ENCODE measurements at places on chromosomes 16 and 17.

- DNase-seq = no peak
These were observed 63.0 kb downstream of the GSG1L start for GRCh38 chr16:28000314-28001169.

- no peak for DNase-seq
These were observed 52.2 kb downstream of the ZDHHC7 start for GRCh38 chr16:84959045-84959576.

DNA sequence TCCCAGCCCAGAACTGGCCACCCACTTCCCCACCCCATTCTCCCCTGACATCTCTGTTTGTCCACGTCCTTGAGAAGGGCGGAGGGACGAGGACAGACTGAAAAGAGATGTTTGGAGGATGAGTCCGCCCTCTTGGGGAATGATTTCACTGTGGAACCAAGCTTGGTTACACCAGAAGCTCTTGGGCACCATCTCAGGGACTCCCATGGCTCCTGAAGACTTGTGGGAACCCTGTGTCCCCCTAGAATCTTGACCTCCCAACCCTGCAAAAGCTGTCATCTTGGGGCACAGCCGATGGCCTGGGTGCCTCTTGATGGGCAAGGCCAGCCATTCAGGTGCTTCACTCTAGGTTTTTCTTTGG is 25.9 kb upstream of the LITAF start:
- DNase-seq = no peak

DNA sequence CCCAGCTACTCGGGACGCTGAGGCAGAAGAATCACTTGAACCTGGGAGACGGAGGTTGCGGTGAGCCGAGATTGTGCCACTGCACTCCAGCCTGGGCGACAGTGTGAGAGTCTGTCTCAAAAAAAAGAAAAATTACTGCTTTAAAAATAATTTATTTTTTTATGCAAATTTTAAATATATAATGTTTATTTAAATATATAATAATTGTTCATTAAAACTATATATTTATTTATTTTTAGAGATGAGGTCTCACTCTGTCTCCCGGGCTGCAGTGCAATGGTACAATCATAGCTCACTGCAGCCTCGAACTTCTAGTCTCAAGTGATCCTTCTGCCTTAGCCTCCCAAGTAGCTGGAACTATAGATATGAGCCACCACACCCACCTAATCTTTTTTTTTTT is 15.2 kb upstream of the DBNDD1 start:
- DNase-seq = no peak

GRCh38 chr16:88969361-88969831 is 7.6 kb downstream of the CBFA2T3 start:
- DNase-seq = no peak

DNA sequence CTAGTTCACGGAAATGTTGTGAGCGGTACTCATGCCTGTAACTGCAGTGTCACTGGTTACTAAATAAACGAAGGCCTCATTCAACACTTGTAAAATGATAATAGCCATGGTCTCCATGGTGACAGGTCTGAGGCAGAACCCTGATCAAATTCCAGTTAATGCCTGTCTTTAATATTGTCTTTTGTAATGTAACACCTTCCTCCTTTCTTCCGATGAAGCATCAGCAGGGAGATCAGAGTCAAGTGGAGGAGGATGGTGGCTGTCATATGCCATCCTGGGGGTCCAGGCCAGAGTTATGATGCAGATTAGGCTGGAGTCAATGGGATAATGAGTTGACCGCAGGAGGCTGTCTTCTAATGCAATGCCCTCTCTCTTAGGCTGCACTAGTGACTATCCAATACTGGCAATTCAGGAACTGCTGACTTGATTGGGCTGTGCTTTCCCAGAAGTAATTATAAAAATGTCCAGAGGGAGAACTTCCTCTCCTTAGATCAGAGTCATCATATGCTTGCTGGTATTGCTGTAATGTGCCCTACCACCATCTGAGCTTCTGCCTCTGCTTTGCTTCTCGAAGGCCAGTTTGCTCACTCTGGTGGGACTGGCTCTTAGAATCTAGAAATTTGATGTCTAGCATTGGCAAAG is 419.1 kb downstream of the CA10 start:
- DNase-seq = no peak

GRCh38 chr17:50511058-50511457 is 2.8 kb downstream of the MYCBPAP start:
- no peak for DNase-seq

GRCh38 chr16:77721752-77722308 is 484 bp upstream of the NUDT7 start:
- DNase-seq = no peak

DNA sequence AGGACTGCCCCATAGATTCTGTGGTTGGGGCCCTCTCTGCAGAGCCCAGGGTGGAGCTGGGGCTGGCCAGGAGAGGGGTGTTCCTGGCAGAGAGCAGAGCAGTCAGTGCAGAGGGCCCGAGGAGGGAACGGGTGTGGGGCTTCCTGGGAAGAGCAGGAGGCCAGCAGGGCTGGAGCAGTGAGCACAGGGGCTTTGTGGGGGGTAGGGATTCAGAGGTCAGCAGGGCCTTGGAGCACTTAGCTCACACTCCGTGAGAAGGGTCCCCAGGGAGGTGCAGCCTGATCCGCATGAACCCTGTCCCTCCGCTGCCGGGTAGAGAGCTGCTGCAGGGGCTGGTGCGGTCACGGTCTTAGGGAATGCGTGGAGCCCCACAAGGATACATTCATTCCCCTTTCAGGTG is 113.0 kb upstream of the CIBAR2 start:
- no peak for DNase-seq

- DNase-seq = no peak
These were observed 13.4 kb upstream of the MEIOC start for GRCh38 chr17:44642834-44643233.

- DNase-seq = peak; percentile 38
These were observed 1.0 kb downstream of the ZNRF1 start for GRCh38 chr16:74999609-75000480.

- DNase-seq = no peak
These were observed 1.0 kb downstream of the SSTR2 start for GRCh38 chr17:73165616-73166404.

DNA sequence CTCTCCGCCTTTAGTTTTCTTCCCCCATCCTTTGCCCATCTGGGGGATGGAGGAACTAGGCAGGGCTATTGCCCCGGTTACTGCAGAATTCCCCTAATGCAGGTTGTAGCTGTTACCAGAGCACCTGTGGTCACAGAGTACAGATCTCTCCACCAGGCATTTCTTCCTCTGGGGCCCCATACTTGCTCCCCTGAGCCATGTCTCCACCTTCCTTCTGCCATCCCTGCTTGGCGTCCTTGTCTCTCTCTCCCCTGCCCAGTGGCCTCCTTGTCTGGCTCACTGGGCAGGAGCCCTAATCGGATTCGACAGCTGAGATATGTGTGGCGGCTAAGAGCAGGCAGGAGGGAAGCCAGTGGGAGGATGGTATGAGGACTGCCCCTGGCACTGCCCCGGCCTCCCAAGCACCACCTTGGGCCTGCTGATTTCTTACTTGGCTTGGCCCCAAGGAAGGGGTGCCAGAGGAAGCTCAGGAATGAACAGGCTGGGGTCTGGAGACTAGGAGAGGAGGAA is 2.0 kb downstream of the RARA start:
- DNase-seq = no peak

GRCh38 chr17:14875557-14876412 is 389.3 kb downstream of the PMP22 start:
- no peak for DNase-seq

DNA sequence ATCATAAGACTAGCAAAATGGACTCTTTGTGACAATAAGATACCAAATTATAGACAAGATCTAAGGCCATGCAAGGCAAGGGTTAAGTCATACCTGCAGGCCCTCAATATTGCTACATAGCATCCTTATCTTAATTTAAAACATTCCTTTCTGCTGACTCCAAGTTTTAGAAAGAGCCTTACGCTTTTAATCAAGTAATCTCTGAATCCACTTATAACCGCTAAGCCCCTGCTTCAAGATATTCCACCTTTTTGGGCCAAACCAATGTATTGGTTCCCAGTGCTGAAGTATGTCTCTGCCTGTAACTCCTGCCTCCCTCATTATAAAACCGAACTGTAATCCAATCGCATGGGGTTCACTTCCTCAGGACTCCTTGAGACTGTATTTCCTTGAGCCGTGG is 255.4 kb downstream of the PHKB start:
- no peak for DNase-seq

DNA sequence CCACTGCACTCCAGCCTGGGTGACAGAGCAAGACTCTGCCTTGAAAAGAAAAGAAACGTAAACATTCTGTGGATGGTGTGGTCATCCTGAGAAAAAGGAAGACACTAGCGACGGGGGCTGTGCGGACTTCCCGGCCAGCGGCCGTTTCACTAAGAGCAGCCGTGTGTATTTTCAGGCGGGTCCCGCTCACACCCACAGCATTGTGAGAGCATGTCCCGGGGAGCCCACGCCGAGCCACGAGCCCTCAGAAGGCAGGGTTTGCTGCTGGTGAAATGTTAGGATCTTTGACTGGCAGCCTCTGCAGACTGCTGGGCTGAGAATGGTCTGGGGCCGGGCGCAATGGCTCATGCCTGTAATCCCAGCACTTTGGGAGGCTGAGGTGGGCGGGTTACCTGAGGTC is 40.3 kb downstream of the LMF1 start:
- DNase-seq = no peak

- no peak for DNase-seq
These were observed 497 bp downstream of the BCL7C start for GRCh38 chr16:30893417-30893743.

DNA sequence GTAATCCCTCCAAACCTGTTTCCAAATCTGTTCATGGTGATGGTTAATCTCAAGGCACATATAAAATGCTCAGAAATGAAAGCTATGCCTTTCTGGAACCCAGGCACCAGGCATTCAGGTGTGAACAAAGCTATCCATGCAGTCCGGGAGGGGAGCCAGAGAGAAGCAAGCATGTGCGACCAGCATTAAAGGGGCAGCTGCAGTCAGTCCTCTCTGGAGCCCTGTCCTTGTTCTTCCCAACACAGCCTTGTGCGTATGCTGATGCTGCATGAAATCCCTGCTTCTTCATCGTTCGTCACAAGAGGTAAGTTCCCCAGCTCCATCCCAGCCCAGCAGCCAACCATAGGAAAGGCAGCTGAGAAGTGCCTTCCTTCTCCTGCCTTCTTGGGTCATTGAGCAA is 148.7 kb downstream of the GRIN2A start:
- no peak for DNase-seq

Measured in stimulated activated CD4-positive, alpha-beta T cell treated with anti-CD3 and anti-CD28 coated beads, TNF-alpha, amount 100 ng/mL, for 4 hours (primary cell).